ENCODE measurements at places on chromosomes 3 and 15.

- DNase-seq = no peak
Measured at GRCh38 chr3:23822559-23822958, 16.8 kb downstream of the UBE2E1 start.

DNA sequence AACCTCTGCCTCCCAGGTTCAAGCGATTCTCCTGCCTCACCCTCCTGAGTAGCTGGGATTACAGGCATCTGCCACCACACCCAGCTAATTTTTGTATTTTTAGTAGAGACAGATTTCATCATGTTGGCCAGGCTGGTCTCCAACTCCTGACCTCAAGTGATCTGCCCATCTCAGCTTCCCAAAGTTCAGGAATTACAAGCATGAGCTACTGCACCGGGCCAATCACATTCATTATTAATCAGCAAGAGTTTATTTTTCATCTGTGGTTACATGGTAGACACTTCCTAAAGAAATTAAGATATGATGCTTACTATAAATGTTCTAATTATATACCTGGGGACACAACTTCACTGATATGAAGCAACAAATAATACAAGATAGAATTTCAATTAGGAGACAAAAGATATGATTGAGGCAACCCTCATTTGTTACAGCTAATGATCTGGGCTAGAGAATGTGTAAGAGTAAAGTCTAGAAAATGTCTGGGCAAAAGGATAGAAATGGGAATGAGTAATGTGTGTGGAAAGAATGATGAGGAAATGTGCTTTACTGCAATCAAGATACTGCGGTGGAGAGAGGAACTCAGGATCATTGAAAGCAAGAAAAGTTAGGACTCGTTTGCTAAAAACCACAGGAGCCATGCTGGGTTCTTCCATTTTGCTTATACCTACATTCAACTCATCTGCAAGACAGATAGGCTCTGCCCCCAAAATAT lies 366.8 kb downstream of the ZIC1 start:
- DNase-seq = no peak

- DNase-seq = peak; percentile 22
Measured at GRCh38 chr3:101725194-101725889, 928 bp downstream of the CEP97 start.

- DNase-seq = no peak
Measured at GRCh38 chr3:174540116-174540908, 318.8 kb upstream of the NAALADL2 start.

DNA sequence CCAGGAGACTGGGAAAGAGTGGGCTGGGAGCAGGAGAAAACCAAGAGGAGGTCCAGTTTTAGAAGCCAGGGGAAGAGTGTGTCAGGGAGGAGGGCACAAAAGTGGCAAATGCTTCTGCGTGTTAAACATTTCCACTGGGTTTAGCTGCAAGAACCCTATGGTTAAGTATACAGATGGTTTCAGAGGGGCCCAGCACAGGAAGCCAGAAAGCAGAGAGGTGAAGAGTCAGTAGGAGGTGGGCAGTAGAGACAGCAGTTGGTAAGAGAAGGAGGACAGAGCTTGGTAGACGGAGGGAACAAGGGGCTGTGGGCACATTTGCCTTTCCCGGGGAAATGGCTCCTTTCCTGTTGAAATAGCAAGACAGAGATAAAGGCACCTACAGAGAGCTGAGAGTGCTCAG lies 133.8 kb downstream of the EPHB1 start:
- no peak for DNase-seq

DNA sequence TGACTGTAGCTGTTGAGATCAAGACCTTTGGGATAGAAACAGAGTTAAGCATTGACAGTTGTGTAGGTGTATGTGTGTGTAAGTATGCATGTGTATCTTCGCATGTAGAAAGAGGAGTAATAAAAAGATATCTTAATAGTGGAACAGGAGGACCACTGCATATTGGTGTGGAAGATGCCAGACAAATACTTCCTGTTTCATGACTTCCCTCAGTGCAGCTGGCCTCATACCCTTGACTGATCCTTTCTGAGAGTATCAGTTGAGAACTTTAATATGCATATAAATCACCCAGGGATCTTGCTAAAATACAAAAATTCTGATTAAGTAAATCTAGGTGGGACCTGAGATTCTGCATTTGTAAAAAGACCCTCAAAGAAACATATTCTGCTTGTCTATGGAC lies 8.5 kb upstream of the ZBED2 start:
- no peak for DNase-seq

Data from activated gamma-delta T cell treated with Interleukin-2 at 50 U/mL for 16 hours (primary cell).